ENCODE measurements at places on chromosomes 2 and 18.

DNA sequence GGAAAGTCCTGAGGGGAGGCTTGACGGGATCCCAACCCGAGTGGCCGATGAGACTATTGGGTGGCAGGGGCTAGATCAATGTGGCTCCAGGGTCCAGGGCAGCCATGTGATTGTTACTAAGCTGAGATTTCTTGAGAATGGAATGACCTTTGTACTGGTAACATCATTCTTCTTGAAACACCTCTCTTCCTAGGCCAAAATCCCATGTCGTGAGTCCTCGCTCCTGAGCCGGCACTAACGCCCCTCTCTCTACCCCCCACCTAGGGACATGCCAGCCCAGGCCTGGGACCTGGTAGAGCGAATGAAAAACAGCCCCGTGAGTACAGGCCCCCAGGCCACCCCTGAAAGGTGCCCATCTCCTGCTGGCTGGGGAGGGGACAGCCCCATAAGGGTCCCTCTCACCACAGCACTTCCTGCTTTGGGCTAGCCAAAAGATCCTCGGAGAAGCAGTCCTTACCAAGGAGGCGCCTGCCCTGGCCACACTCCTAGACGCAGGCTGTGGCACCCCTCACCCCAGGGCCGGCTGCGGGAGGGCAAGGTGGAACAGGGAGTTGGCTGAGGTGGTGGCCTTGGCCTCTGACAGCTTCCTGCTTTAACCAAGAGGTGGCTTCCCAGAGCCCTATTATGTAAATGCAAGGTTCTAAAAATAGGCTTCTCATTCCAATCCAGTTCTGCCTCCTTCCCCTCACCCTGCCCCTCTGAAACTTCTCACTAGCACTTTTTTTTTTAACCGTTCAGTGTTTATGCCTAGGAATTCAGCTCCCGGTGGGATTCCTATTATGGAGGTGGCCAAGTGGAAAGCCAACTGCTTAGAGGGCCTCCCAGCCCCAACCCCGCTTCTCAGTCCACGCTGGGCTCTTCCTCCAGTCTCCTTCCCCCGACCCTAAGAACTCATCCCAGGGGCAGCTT is 126.6 kb upstream of the PPP1CB start:
- no peak for DNase-seq

DNA sequence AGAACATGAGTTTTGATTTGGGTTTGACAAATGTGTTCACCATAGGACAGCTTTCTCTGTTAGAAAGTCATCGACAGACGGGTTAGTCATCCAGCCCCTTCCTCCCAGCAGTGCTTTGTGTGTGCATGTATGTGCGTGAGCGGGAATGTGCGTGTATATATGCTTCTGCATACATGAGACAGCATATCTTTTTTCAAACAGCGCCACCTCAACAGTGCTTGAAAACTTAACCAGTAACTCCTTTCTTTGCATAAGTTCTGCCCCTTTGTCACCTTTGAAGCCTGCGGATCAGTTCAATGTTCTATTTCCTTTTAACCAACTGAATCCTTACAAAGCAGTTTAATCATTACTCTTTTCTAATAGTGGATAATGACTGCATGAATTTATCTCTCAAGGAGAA is 351.4 kb downstream of the LPIN1 start:
- no peak for DNase-seq

GRCh38 chr2:121902171-121902591 is 146.7 kb downstream of the TSN start:
- no peak for DNase-seq

DNA sequence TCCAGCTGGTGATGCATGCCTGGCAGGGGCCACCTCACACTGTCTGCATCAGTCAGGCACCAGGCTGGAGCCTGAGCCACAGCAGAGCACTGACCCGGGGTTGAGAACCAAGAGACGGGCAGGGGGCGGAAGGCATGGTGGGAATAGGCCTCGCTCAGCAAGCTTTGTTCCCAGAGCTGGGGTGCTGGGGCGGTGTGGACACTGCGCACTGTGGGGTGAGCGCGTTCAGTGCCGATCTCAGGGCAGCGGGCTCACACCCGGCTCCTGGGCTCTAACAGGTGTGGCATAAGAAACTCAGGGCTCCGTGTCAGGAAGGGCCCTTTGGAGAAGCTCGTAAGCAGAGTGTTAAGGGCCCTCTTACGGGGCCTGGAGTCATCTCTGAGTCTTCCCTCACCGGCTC is 15.7 kb downstream of the SH3RF3 start:
- no peak for DNase-seq

DNA sequence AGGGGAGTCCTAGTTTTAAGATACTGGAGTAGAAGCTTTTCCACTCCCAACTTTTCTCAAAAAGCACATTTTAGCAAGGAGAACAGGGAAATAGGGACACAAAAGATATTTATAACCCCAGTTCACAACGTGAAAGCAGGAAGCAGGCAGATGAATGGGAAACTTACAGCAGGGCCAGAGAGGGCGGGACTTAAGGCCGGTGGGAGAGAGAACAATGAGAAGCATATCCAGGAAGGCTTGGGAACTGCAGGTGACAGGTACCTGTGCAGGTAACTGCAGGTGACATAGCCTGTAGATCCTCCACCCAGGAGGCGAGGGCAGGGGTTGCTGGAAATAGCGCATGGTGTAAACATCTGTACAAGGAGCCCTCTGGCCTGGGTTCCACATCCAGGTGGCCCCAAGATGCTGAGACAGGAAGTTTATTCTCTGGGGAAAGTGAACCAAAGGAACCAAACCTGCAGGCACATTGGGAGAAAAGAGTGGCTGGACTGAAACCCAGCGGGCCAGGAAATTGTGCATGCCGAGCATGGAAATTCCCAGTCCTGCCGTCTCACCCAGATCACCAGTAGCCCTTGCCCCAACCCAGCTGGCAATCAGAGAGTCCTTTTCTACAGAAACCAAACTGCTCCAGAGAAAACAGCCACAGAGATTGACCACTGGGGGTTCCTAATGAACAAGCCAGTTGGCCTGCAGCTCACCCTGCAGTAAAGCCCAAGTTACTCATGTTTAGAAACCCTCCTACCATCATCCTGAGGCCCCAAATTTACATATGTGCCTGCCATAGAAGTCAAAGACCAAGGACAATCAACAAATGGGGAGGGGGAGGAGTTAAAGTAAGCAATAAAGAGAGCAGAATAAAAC is 24.3 kb upstream of the COL6A3 start:
- no peak for DNase-seq

GRCh38 chr2:23525137-23525765 is 140.3 kb downstream of the KLHL29 start:
- DNase-seq, result no peak

All from ACHN (cell line).